ENCODE measurements at places on chromosomes 5 and 9.

DNA sequence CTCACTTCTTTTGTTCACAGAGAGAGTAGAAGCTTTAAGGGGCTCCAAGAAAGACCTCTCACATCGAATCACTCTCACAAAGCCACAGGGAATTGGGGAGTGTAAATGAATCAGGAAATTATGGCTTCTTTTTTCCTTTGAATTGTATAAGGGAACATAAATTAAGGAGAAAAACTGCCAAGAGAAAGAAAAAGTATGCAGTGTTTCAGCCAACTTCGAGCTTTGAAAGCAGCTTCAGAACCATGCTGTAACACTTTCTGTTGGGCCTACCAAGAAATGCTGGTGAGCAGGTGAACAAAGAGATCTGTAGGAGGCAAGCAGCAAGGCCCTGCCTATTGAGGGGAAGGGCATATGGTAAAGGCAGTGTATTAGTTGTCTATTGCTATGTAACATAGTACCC lies 33.4 kb upstream of the CTNNA1 start:
- no peak for DNase-seq

DNA sequence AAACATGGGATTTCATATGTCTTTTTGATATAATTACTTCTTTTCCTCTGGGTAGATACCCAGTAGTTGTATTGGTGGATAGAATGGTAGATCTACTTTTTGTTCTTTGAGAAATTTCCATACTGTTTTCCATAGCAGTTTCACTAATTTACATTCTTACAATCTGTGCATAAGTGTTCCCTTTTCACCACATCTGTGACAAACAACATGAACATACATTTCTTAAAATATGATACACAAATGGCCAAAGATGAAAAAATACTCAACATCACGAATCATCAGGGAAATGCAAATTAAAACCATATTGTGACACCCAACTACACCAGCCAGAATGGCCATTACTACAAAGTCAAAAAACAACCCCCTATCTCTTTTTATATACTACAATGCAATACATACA lies 1778.5 kb upstream of the ACO1 start:
- DNase-seq: no peak

DNA sequence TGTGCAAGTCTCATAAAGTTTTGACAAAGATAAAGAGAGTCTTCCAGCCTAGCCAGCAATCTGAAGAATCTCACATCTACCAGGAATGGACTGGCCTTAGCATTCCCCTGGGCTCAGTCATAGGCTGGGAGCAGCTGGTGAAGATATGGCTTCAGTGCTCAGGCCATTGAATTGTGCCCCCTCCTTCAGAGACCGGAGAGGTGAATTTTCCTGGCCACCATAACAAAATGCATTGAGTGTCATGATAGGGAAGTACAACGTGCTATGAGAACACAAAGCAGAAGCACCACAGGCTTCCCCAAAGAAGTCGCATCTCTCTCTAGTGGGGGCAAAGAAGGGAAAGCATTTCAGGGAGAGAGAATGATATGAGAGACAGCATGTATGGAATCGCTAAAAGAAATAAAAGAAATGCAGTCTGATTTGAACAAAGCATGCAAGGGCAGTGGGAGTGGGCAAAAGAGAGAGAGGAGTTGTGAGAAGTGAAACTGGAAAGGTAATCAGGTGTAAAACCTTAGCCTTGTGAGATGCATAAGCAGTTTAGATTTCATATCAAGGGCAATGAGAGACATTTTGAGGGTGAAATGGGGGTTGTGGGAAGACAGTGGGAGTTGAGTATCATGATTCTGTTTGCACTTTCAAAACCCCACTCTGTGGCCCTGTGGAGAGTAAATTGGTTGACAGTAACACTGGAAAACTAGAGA lies 57.1 kb upstream of the NMUR2 start:
- DNase-seq: no peak

DNA sequence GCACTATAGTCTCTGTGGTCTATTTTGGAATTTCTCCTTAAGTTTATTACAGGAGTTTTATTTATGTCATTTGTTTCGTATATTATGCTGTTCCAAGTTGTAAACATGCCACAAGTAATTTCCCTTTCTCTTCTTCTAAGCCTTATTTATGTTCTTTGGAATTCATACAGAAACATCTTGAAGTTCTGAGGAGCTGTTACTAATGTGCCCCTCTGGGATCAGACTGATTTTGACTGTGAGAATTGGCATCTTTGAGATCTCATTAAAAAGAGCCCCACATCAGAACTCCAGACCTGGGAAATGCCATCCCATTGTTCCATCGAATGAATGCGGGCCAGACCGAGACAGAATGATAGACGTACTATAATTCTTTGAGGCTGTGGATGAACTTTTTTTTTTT lies 138.8 kb upstream of the CD180 start:
- DNase-seq: no peak

Measured in NCI-H1694 treated with DMSO at 0.1 percent for 48 hours (cell line).